ENCODE measurements at places on chromosomes 3 and 15.

GRCh38 chr3:34969513-34969912 is 669.8 kb upstream of the ARPP21 start:
- DNase-seq: no peak

DNA sequence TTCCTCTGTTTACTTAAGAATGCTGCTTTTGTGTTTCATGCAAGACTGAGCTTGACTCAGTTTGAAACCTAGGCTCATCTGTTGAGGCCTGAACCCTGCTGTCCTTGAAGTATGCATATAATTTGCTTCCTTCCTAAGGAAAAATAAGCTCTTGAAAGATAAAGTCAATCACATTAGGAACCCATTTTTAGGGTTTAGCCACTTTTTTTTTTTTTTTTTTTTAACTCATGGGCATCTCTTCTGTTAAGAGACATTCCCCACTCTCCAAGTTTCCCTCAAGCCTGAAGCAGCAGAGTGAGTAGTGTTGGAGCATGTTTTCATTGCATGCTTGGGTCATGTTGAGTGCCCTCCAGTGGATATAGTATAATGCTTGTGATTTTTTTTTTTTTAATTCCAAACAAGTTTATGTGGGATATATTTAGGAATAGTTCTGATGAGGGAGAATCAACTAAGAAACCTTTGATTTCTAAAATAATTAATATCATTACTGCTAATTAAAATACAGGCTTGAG is 3.6 kb downstream of the CTNNB1 start:
- DNase-seq: peak; percentile 39

DNA sequence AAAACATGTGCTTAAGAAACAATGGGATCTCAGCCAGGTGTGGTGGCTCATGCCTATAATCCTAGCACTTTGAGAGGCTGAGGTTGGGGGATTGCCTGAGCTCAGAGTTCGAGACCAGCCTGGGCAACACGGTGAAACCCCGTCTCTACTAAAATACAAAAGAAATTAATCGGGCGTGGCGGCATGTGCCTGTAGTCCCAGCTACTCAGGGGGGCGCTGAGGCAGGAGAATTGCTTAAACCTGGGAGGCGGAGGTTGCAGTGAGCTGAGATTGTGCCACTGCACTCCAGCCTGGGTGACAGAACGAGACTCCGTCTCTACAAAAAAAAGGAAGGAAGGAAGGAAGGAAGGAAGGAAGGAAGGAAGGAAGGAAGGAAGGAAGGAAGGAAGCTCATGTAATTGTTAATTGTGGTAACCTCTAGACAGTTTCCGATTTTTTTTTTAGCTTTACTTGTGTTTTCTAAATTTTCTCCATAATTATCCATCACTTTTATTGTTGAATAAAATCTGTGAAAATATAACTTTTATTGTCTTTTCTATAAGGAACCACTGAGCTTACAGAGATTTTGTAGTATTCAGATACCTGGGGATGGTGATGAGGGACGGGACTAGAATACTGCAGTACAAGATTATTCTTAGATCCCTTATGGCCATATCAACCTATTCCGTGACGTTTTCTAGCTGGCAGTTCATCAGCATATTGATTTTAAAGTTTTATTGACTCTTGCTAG is 506.9 kb downstream of the NR2F2 start:
- DNase-seq: no peak

DNA sequence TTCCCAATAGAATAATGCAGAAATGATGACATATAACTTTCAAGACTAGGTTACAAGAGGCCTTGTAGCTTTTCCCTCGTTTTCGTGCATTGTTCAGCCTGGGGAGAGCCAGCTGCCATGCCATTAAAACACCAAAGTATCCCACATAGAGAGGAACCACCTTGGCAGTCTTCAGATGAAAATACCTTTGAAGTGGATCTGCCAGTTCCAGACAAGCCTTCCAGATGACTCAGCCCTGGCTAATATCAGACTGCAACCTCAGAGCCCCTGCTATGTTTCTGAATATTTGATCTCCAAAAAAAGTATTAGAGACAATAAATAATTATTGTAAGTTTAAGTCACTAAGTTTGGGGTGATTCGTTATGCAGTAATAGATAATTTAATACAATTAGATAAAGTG is 294.3 kb upstream of the GBE1 start:
- no peak for DNase-seq

DNA sequence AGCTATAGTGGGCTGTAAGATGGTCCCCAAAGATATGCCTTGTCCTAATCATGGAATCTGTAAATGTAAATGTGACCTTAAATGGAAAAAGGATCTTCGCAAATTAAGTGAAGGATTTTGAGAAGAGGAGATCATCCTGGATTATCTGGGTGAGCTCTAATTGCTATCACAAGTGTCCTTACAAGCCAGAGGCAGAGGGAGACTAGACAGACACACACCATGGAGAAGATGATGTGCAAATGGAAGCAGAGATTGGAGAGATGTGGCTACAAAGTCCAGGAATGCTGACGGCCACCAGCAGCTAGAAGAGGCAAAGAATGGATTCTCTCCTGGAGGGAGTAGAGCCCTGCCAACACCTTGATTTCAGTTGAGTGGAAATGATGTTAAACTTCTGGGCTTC is 102.3 kb upstream of the PROK2 start:
- DNase-seq: no peak

DNA sequence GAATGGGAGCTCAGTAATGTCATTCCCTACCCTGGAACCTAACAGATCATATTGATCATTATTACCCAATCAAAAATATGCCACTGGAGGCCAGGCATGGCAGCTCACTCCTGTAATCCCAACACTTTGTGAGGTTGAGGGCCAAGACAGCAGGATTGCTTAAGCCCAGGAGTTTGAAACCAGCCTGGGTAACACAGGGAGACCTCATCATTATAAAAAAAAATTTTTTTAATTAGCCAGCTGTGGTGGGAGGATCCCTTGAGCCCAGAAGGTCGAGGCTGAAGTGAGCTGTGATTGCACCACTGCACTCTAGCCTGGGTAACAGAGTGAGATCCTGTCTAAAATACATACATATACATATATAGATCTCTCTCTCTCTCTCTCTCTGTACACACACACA is 10.2 kb downstream of the IGDCC4 start:
- no peak for DNase-seq

GRCh38 chr3:186909078-186909853 is 21.1 kb upstream of the ST6GAL1 start:
- DNase-seq: peak; percentile 76

GRCh38 chr3:136171097-136171542 is 25.0 kb downstream of the MSL2 start:
- DNase-seq: peak; percentile 38

DNA sequence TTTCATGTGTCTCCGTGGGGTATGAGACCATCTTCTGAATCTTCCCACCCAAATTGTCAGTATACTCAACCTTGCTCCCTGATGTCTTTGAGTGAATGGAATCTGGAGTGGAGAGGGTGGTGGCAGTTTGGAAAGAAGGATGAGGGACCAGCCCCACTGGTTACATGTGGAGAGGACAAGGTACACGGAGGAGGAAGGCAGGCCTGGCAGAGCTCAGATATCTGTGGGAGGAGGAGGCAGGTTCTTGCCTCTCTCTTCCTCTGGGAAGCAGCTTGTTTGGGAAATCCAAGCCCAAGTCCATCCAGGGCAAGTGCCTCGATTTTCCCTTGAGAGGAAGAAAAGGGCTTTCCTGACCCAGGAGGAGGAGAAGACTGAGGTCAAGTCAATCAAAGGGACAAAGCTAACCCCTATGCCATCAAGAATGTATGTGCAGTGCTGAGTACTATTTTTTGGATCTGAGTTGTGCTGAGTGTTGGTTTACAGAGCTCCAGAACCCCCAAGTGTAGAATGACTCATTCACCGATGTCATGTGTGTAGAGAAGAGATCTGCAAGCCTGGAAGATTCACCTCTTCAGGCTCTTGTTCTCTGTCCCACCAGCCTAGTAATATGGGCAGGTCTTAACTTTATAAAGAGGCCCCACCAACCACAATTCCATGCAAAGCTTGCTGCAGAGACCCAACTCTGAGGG is 19.8 kb upstream of the LOXL1 start:
- no peak for DNase-seq

- no peak for DNase-seq
These were observed 46.5 kb downstream of the BBS4 start for GRCh38 chr15:72732516-72732915.

DNA sequence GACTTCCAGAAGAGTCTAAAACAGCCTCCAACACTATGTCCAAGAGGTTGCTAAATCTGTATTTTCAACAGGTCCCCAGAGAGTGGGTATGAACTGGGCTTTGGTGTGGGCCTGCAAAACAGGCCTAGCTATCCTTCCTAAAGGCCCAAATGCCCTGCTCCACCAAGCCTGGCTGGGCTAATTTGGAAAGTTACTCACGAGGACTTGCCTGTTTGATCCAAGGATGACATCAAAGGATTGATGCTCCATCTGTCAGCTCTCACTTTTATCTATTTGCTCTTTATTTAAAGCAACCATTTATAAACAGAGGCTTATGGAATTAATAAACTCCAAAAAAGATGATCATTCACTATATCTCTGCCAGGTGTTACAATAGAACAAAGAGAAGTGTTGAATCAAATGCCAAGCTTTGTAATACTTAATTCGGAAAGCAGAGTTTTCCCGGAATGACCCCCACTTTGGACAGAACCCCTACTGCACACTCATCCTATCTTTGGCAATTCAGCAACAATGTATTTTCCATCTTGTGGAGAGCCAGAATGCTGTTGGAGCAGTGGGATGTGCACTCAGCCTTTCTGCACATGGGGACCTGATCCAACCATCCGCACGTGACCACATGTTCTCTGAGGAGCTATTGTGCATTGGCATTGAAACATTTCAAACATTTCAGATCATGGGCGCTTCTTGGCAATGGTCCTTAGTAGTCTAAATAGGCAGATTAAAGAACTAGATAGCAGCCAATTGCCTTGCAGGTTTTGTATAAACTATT is 163.3 kb upstream of the THBS1 start:
- no peak for DNase-seq

DNA sequence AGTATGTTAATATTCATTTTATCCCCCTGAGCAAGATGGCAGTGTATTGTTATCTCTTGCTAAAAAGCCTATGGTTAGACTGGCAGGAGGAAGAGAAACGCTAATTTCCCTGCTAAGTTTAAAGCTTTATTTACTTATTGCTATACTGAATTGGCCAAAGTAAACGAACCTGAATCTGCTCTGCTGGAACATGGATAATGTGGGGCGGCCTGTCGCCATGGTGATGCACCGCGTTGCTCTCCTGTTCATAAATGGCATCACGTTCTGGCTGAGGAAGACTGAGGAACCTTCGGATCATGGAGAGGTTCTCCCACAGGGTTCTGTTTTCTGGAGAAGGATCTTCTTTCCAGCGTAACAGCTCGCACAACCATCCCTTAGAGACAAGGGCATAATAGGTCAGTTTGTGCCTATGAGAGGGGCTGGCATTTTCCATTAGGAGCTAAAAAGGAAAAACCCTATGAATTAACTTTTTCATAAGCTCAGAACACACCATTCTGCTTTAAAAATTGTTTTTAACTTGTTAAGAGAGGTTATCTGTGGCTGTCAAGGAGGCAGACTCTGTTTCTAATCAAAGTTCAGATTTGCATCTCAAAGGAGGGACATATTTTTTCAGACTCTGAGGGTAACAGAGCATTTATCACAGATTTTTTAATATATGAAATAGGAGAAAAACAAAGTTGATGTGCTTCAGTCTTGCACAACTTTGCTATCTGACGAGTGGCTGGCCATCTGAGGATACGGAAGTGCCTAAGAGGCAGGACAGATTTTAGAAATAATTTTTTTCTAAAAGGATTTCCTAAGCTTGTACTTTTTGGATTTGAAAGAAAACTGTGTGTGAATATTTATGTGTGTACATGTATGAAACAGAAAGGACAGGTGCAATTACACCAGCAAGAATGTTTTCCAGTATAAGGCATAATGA is 73.1 kb downstream of the SATB1 start:
- DNase-seq: no peak

- no peak for DNase-seq
These were observed at the start of gene SLC12A8 for GRCh38 chr3:125212509-125213363. TSS of gene SLC12A8 (minus strand) at chr3:125212748. CDS start at chr3:125211349, 1,399 bp downstream.

- DNase-seq: no peak
These were observed 70.5 kb upstream of the SLCO3A1 start for GRCh38 chr15:91783008-91783407.

GRCh38 chr3:157142315-157142714 is 17.6 kb downstream of the CCNL1 start:
- DNase-seq: no peak

DNA sequence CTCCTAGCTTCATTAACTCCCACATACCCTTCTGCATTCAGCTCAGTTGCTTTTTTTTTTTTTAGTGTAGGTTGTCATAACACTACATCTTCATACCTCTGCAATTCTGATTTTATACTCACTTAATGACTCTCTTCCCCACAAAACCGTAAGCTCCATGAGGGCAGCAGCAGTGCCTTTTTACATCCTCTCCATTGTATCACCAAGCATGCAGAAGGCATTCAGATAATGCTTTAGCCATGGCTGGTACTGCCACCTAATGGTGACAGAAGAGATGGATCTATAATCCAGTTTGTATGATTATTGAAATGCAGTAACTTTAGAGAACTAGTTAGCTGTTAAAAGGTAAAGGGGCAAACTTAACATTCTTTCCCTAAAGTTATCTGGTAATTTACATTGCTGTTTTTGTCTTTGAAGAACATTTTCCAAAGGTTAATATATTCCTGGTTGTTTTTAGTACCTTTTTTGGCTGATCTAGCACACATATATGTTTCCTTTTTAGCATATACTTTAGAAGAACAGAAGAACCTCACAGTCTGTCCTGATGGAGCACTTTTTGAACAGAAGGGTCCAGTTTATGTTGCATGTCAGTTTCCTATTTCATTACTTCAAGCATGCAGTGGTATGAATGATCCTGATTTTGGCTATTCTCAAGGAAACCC is 36.8 kb downstream of the ATP1B3 start:
- DNase-seq: peak; percentile 61

DNA sequence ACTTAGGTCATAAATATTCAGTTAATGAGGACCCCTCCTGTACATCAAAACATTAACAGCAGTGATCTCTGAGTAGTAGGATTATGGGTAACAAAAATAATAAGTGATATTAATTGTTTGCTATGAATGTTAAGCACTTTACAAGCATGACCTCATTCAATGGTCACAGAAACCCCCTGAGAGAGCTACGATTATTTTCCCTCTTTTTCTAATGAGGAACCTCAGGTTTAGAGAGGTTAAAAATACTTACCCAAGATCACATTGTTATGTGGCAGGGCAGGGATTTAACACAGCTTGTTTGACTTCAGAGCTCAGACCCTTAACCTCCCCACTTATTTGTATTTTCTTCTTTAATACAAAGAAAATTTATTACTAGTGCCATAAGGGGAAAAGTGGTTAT is 228.2 kb downstream of the TBL1XR1 start:
- no peak for DNase-seq

All from activated CD4-positive, alpha-beta T cell treated with anti-CD3 and anti-CD28 coated beads, Interleukin-2, Interleukin-4, amounts not matched to agents 100 ng/mL and 50 ng/mL, durations not matched to agents 16 hours and 8 hours (primary cell).